Fibroblast of villous mesenchyme (primary cell): ENCODE measurements at places on chromosomes 11 and 22. TPM values are rescaled to one million over a fixed set of nuclear protein-coding genes. Genes with fewer than 3 reads are reported as not detected.

DNA sequence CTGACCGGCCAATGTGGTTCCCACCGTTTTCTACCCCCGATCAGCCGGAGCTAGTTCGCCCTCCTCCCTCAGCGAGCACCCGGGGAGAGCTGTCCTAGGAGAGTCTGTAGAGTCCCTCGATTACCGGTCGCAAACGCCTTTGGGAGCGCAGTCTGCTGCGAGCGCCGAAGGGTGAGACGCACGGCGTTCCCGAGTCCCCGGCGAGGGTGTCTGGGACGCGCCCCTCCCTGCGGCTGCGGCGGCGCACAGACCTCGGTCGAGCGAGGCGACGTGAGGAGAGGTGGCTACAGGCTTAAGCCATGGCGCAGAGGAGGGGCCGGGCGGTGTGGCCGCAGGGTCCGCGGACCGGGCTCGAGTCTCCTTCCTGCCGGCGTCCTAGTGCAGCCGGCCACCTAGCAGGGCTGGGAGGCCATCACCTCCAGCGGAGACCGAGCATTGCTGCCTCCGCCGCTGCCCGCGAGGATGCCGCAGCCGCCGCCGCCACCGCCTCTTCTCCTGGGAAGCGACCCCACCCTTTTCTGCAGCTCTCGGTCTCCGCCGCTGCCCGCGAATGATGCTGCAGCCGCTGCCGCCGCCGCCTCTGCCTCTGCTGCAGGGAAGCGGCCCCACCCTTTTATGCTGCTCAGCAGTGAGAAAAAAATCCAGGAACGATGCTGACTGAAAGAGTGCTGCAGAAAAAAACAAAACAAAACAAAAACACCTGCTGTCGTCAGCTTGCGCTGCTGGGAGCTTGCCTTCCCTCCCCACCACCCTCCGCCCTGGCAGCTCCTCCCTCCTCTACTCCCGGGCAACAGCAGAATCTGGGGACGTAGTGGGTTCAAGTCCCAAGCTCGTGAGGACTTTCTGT, at the start of gene MAP6:
MAP6 (minus strand) TSS at position 588 of the 847 bp plus-strand sequence. CDS start 669 bp downstream, outside the sequence.
- DNase-seq, result no peak

DNA sequence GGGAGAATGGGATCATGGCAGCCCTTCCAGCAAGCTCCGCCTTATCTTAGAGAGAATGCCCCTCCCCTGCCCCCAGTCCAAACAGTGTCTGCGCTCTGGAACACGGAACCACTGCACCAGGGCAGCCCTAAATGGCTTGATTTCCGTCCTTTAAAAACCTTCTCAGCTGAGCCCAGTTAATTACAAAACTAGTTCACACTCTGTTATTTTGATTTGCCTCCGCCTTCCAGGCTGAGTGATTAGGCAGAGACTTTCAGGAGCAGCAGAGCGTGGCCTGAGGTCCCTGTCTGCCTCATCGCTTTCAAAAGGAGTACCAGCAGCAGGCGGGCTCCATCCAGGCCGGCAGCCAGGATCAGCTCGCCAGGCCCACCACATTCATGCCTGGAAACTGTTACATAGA, 313.0 kb downstream of the BRD1 start:
- DNase-seq, result no peak

ST14 gene
- under 0.01 TPM in 1 of 2 replicates, not detected in the other for total RNA-seq

FOSL1 gene
- total RNA-seq, result 18.0 and 41.0 TPM in 2 replicates

ENTHD1 gene
- not detected in 2 replicates for total RNA-seq

DNA sequence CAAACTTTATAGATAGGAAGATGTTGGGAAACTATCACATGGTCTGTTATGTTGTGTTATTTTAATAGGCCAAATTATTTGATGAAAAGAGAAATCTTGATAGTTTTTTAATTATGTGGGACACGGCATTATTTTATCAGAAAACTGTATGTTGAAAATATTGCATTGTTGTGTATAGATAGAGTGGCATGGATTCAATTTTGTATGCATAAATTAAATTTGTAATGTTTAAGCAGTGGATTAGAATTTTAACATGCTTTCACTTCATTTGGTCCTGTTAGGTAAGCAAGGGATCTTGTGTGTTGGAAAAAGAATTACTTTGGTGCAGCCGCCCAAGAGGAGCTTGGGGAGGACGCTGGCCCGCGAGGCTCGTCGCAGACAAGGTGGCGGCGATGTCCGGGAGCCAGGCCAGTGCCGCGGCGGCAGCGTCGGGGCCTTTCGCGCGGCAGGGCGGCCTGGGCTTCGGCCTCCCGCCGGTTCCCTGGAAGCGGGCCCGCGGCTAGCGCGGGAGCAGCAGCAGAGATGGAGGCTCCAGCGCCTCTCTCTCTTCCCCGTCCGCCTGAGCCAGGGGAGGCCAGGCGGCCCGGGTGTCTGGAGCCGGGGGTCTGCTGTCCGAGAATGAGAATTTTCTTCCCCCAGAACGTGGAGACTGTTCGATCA, 82.7 kb downstream of the GGT1 start:
- peak; percentile 23 for DNase-seq
